Activated T-cell treated with anti-CD3 and anti-CD28 coated beads, Interleukin-2, amount 50 U/mL, for 72 hours (primary cell): ENCODE measurements at places on chromosomes 3 and 15.

GRCh38 chr15:82851981-82852511 lies 42.6 kb downstream of the WHAMM start:
- no peak for DNase-seq

DNA sequence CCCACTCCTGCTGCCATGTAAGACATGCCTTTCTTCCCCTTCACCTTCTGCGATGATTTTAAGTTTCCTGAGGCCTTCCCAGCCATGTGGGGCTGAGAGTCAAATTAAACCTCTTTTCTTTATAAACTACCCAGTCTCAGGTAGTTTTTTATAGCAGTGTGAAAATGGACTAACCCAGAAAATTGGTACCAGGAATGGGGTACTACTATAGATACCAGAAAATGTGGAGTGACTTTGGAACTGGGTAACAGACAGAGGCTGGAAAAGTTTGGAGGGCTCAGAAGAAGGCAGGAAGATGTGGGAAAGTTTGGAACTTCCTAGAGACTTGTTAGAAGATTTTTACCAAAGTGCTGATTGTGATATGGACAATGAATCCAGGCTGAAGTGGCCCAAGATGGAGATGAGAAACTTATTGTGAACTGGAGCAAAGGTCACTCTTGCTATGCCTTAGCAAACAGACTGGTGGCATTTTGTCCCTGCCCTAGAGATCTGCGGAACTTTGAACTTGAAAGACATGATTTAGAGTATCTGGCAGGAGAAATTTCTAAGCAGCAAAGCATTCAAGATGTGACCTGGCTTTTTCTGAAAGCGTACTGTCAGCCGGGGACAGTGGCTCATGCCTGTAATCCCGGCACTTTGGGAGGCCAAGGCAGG lies 52.7 kb downstream of the TMCC1 start:
- no peak for DNase-seq

DNA sequence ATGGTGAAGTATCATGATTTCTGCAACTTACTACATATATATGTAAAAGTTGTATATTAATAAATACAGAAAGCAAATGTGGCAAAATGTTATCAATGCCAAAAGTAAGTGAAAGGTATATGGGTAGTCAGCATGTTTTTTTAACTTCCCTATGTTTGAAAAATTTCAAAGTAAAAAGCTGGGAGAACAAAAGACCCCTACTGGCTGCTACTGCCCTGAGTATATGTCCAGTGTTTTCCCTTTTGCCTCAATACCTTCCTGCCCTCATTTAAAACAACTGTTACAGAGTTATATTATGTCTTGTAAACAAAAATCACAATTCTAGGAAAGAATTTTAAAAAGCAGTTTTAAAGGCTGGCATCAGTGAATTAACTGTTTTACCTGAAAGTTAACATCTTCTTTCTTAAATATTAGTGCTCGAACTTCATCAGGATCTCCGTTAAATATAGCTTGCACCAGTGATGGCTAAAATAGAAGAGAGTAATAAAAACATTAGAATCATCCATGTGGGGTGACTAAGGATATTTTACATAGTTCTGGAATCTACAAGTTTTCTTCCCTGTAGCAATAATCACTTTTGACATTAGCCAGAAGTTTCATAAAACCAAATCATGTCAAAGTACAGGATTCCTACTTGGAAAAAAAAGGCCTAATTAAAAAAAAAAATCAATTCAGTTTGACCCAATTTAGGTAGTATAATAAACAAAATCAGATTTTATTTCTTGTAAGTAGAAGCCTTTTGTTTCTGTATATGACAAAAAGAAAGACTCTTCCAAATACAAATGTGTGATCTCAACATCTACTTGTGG lies 2.7 kb downstream of the ANKRD28 start:
- DNase-seq, result no peak

DNA sequence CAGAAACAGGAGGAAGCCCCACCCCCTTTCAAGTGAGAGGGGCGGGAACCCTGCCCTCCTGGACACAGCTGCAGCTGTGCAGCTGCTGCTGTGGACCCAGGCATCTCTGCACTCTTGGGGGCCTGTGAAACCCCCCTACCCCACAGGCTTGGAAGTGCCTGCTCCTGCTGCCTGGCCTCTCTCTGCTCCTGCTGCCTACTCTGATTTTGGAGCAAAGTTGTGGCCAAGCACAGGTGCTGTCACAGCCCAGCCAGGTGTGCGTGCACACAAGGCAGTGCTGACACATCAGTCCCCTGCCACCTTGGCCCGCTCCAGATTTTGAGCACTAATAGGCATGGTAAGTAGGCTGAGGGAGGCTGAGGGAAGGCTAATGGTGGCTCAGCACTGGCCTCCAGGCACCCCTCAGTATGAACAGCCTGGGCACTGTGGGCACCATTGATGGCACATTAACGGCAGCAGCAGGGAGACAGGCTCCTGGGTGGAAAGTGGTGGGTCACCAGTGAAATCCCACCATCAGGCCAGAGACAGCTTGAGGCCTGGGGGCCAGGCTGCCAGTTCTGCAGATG lies 890.9 kb downstream of the GBE1 start:
- no peak for DNase-seq

GRCh38 chr3:183161552-183162336 lies 790 bp downstream of the LAMP3 start:
- DNase-seq, result no peak

- DNase-seq, result no peak
Observed at GRCh38 chr3:13352621-13353131, 67.4 kb downstream of the NUP210 start.

- no peak for DNase-seq
Observed at GRCh38 chr3:34323517-34323916, 525.1 kb downstream of the PDCD6IP start.

DNA sequence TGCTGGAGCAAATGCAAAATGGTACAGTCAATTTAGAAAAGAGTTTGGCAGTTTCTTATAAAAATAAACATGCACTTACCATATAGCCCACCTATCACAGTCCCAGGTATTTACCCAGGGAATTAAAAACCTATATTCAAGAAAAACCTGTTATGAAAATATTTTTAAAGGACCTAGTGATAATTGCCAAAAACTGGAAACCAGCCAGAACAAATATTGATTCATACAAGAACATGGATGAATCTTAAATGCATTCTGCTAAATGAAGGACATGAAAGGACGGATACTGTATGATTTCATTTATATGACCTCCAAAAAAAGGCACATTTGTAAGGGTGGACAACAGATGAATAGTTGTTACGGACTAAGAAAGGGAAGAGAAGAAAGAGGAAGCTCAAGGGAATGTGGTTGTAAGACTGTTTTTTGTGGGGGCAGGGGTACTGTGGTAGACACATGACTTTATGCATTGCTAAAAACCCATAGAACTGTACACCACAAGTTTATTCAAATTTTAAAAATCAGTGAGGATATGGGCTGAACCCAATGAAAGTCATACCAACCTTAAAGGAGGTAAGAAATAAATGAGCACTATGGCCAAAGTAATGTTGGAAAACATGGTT lies 61.0 kb downstream of the ZBBX start:
- no peak for DNase-seq

- no peak for DNase-seq
Observed at GRCh38 chr3:161342629-161343028, 28.7 kb downstream of the SPTSSB start.

GRCh38 chr3:11878837-11879236 lies 32.2 kb upstream of the TAMM41 start:
- DNase-seq, result no peak

- DNase-seq, result no peak
Observed at GRCh38 chr15:44295750-44296431, 7.4 kb downstream of the GOLM2 start.

DNA sequence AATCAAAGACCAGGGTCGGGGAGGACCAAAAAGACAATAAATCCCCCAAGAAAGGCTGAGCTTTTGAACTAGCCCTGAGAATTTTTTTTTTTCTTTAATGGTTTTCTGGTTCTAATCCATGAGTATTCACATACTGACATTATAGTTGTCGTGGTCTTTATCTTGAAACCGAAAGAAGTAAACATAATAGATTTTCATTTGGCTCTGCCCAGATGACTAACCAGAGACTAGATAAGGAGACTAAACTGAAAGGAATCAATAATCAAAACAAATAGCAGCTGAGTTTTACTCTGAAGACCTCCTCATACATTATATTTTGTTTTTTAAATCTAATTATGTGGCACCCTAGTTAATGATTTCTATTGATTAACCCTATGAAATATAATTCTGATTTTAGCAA lies 381.4 kb downstream of the CNTN3 start:
- no peak for DNase-seq

DNA sequence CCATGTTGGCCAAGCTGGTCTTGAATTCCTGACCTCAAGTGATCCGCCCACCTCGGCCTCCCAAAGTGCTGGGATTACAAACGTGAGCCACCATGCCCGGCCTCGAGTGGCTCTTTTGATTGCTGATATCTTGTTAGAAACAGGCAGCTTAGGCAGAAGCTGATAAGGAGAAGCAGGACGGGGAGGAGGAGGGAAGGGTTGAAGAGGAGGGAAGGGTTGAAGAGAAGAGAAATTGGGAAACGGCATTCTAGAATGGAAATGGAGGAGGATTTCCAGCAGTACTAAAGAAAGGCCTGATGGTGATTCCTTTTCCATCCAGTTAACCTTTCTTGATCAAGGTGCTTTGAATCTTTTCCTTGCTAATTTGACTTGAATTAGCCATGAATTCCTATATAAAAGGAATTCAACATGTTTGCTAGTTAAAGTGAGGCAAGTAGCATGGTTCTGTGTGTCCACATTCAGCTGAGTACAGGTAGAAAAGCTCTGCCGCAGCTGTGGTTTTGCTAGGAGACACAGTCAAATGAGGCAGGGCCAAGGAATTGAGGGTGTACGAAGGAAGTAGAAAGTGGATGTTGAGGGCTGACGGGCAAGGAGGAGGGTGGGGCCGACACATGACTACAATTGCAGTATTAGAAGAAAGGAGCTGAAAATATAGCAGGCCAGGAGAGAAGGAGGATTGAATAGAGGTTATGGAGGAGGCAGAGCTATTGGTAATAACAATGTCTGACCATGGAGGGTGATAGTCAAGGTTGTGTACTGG lies 27.2 kb upstream of the ATP1B3 start:
- no peak for DNase-seq

DNA sequence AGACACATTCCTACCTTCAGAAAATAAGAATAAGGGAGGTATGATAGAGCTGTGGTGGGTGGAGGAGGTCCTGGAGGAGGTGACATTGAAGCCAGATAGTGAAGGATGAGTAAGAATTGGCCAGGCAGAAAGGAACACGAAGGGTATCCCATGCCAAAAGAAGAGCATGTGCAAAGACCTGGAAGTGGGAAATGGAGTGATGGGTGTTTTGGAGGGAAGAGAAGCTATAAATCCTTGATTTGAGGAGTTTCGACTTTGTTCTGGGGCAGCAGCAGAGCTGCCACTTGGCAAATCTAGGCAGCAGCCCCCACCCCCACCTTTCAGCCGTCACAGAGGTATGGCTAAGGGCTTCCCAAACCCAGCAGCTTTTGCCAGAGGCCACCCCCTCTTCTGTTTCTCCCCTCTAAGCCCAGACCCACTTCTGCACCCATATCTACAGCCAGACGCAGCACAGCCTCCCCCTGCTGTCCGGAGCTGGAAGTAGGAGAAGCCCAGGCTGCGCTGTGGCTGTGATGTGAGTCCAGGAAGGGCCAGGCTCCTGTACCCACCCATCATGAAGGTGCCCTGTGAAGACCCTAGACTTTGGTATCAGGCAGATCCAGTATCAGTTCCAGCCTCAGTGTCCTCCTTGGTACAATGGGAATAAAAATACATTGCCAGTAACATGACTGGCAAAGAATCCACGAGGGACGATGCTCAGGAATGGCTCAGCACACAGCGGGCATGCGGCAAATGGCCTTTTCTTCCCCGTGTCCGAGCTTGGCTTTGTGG lies 188.7 kb upstream of the LINGO1 start:
- peak; percentile 56 for DNase-seq

DNA sequence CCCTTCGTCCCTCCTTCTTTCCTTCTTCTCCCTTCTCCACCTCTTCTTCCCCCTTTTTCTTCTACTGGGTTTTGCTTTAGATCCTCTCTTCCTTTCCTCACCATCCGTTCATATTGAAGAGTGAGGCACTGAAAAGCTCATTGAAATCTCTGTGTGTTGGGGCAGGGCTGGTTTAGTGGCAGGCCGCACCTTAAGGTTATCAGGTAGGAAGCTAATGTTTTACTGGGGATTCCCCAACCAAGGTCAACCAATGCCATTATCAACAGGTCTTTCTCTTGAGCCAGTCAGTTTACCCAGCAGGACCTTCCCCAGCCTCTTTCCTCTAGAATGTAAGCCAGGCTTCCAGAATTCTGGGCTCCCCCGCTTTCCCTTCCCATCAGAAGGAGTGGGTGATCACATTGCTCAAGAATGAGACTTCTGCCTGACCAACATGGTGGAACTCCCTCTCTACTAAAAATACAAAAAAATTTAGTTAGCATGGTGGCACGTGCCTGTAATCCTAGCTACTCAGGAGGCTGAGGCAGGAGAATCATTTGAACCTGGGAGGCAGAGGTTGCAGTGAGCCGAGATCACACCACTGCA lies 11.5 kb upstream of the VPS8 start:
- no peak for DNase-seq

GRCh38 chr3:27658741-27659140 lies 63.4 kb downstream of the EOMES start:
- no peak for DNase-seq

DNA sequence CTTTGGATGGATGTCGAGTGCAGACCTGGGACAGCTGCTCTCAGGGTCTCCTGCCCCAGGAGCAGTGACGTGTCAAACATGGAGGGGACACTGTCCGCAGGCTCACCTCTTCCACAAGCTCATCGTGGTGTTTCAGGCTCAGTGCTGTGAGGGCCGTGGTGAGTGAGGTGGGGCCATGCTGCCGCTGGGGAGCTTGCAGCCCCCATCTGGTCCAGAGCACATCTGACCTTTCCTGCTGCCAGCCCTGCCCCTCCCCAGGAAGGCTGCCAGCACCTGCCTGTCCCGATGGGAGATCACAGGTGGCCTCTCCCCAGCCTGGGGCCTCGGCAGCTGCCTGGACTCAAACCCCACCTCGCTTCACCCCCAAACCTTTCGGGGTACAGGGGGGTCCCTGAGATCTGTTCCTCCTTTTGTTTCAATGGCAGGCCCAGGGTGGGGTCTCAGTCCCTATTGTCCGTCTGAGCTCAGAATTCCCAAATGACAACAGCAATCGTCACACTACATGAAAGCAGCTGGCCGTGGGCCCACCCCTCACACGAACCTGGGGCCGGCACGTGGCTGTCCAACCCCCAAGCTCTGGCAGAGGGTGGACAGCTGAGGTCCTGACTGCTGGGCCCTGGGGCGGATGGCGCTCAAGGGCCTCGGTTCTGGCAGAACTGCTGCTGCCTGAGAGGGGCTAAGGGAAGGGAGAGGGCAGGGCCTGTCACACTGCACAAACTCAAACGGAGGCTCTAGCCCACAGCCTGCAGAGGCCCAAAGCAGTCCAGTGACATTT lies 65.0 kb upstream of the RPL32 start:
- DNase-seq, result no peak

DNA sequence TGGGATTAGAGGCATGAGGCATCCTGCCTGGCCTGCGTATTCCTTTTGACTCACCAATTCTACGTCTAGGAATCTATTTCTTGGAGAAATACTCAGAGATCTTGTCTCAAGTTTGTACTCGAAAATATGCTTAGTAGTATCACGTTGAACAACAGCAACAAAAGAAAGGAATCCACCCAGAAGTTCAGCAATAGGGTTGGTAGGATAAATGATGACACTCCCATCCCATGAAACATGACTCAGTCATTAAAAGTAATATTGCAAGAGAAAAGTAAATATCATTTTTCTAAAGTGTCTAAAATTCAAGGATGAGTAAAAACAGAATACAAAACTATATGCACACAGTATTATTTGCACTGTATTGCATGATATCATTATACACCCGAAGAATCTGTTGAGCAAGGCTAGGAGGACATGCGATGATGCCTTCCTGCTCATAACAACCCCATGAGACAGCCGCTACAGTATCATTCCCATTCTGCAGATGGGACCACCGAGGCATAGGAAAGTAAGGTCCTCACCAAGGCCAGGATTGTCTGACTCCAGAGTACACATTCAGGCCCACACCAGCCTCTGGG lies 61.5 kb downstream of the SLC6A1 start:
- no peak for DNase-seq
